ENCODE measurements at places on chromosomes 7 and 10. TPM values are rescaled to one million over a fixed set of nuclear protein-coding genes. Genes with fewer than 3 reads are reported as not detected.

- no peak for DNase-seq
Observed at GRCh38 chr10:31374146-31374696, 55.2 kb downstream of the ZEB1 start.

DNA sequence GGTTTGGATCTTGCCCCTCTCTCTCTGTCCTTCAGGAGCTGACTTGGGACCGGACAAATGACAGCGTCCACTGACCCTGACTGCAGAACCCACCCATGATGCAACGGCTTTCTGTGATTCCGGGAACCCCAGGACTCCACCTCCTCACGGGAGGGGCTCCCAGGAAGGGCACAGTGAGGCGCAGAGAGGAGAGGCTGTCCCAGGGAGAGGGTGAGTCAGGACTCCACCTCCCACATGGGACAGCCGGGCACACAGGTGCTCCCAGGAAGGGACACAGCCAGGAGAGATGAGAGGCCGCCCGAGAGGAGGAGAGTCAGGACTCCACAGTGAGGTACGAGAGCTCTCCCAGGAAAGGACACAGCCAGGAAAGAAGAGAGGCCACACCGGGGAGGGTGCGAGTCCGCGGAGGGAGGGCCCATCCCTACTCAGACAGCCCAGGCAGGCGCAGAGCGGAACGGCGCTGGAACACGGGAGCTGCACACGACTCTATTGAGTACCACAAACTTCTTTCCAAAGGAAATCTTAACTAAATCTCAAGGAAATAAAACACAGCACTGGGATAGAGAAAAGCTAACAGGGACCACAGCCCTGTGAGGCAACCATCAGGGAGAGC, 162.5 kb downstream of the MAD1L1 start:
- DNase-seq, result no peak

- DNase-seq, result no peak
Observed at GRCh38 chr7:45401851-45402250, 172.3 kb upstream of the ADCY1 start.

- peak; percentile 10 for DNase-seq
Observed at GRCh38 chr7:94059746-94060145, 55.6 kb upstream of the BET1 start.

DNA sequence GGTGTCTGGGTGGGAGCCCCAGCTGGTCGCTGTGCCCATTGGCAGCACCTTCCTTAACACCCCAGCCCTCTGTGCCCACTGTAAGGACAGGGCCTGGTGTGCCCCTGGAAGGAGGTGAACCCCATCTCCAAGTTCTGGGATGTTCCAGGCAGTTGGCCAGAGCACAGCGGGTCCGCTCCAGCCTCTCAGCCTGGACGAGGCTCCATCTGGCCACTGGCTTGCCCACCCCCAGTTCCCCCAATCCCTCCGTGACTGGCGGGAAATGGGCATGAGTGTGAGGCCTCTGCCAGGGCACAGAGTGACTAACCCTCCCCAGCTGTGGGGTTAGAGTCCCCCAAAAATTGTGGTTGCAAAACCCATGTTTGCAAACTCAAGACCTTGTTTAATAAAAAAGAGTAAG, 15.6 kb downstream of the GRIFIN start:
- DNase-seq, result no peak

Gene DRGX
- not detected for total RNA-seq

Gene NPY
- not detected for total RNA-seq

- DNase-seq, result no peak
Observed at GRCh38 chr7:139153832-139154231, 44.3 kb upstream of the ZC3HAV1 start.

Gene CPA2
- not detected for total RNA-seq

Gene PTPRN2
- total RNA-seq, result 0.79 TPM

DNA sequence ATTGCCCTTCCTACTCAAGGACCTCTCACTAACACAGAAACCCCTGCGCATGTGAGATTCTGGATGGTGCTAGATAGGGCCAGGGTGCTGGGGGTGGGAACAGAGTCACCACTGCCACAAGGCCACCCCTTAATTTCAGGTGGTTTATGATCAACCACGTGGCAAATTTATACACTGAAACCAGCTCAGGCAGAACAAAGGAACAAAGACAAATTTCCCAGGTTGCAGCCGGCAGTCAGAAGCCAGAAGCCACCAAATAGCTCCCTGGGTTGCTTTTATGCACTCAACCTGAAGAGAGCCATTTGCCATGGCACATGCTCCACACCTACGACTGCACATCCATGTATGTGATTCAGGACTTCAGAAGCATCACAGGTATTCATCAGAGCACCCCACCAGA, 2.5 kb downstream of the VOPP1 start:
- DNase-seq, result peak; percentile 46

- DNase-seq, result peak; percentile 18
Observed at GRCh38 chr7:121279060-121279620, 49.7 kb upstream of the WNT16 start.

GRCh38 chr10:30591249-30591670, 38.3 kb downstream of the LYZL2 start:
- peak; percentile 41 for DNase-seq

DNA sequence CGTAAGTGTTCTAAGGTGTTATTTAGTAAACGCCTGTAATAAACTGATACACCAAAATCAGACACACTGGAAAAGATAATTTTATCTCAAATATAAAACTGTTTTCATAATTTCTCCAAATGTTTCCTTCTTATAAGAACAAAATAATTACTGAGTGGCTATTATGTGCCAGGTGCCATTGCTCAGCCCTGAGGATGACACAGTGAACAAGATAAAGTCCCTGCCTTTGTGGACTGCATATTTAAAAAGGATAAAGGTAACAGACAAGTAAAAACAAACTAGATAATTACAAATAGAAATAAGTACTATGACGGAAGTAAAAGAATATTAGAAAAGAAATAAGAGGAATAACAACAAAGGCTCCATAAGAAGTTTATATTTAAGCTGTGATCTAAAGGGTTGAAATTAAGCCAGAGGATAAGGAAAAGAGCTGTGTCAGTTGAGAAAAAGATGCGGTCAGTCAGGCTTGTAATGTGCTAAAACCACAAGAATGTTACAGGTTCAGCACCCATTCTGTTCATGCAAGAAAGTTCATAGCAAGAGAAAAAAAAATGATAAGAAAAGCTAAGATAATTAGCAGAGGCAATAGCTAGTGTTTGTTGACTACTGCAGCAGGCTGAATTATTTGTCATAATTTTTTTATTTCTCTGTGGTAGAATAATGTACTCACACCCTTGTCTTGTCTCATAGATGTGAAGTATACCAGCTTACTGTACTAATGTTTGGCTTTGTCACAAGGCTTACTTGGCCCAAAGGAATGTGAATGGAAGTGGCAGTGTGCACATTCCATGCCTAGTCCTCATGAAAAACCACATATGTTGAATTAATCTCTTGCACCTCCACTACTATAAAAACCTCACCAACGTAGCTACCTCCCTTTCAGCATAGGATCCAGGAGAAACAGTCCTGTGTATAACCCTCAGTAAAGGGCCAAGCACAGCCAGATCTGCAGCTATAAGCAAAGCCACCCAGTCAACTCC, 75.1 kb downstream of the CRPPA start:
- no peak for DNase-seq
